Kidney glomerular epithelial cell (primary cell): ENCODE measurements at places on chromosomes 12 and 14.

DNA sequence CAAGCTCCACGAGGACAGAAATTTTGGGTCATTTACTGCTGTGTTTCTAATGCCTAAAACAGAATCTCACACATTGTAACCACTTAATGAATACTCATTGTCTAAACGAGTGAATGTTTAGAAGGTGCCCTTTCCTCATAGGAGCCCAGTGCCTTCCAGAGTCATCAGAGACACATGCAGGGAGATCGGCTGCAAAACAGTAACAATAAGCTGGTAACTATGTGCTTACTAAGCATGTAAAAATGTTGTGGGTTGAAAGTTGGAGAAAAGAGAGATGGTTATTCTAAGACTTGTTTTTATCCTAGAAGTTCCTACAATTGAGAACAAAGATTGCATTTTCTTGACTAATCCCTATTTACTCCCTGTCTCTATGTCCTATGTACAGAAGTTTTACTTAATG is 7.4 kb downstream of the TESPA1 start:
- peak; percentile 82 for DNase-seq

GRCh38 chr12:111529424-111530368 is 69.4 kb downstream of the ATXN2 start:
- DNase-seq = no peak

DNA sequence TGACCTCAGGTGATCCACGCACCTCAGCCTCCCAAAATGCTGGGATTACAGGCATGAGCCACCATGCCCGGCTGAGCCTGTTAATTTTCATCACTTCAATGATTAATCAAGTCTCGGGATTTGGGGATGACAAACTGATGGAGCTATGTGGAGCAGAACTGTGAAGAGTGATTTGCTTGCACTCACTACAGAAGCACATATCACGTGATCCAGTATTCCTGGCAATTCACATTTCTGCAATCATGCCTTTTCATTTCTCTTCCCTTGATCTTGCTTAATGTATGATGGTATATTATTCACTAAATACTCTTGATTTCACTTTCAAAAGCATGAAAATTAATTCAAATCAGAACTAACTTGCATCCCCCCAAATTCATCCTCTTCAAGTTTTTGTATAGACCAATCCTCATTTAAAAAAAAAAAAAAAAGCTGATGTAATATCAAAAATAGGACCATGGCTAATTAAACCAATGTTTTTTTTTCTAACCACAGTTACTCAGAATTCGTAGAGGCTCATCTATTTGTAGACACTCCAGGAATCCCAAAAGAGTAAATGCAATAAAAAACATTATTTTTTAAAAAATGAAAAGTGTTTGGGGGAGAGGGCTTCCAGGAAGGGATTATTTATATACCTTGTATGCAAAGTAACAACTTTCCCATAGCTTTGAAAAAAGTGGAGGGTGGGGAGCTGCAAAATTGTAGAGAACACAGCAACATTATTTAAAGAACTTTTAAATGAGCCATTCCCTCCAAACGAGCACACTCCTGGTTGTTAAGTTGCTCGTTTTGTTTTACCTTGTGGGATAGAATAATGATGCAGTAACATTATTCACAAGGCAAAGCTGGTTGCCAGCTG is 7.0 kb upstream of the ATXN2 start:
- no peak for DNase-seq

DNA sequence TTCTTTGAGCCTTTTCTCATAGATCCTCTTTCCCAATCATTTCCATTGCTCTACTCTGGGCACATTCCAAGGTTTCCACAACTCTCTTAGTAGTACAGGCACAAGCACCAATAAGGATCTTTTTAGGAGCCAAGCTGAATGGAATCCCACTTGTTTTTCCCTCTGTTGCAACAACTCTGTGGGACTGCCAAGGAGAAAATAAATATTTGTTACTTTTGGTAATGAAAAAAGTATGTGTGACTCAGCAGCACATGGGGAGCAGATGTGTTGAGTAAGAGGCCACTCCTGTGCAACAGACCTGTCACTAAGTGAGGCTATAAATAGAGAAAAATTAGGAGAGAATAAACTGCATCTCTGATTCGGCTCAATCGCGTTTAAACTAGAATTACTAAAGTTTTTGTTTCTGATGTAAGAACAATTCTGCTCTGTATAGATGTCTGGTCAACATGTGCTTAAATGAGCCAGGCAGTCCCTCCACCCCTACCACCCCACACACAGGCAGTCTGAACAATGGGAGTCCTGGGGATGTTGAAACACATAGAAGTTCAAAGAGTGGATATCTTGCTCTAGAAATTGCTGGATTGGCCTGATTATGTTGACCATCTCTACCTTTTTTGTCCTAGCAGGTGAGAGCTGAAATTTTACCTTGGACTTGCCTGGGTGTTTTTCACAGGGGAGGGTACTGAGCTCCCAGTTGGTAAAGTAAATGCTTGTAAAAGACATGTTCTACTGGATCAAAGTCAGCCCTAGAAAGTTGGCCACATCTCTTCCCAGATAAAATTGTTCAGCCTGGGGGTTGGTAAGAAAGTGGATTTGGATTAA is 244.3 kb upstream of the NOVA1 start:
- peak; percentile 91 for DNase-seq

DNA sequence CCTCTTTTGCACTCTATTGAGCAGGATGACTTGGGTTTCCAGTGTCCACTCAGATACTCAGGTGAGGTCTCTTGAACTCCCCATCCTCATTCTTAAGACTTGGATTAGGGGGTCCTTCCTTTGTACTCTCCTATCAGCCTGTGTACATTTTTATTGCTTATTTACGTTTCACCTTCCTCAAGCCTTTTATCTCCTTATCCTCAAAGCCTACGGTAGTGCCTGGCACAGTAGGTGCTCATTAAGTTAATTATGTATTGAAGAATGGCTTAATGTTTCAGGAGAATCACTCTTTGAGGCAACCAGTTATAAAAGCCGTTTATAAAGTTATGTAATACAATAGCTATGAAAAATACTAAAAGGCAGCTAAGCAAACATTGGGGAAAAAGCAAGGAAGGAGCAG is 315.7 kb downstream of the NPAS3 start:
- no peak for DNase-seq

- no peak for DNase-seq
Measured at GRCh38 chr12:131714759-131715158, 3.9 kb downstream of the SFSWAP start.

GRCh38 chr14:104602315-104602932 is 2.1 kb downstream of the TMEM179 start:
- no peak for DNase-seq

DNA sequence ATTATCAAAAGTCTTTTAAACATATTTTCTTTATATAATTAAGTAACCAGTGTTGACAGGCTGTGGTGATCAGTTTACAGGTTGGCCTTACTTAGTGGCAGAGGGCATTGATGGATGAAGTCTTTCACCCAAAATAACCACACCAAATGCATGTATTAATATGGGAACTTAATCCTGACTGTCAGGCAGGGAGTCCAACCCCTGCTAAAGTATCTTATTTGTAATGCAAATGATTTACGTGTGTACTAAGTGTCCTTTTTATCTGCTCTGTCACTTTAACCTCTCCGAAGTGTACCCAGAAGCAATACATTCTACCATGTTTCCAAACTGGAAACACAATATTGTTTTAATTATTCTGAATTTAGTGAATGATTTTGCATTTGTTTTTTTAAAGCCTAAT is 1.4 kb downstream of the MYBPC1 start:
- no peak for DNase-seq

DNA sequence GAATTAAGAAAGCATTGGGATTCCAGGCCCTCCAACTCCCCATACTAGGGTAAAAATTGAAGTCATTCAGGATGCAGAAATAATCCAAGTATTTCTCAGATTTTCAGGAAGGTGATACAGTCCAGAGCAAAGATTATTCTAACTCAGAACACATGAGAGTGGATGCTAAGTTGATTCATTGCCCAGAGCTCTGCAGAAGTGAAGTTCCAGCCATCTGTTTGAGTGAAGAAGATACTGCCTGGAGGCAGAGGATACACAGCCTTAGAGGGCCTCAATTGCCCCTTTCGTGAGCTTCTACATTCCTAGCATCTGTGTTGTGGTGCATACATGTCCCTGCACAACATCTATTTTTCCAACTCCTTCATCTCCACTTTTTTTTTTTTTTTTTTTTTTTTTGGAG is 36.9 kb upstream of the SMUG1 start:
- no peak for DNase-seq

- DNase-seq = no peak
Measured at GRCh38 chr12:131815131-131815530, 13.1 kb upstream of the MMP17 start.

GRCh38 chr14:72715850-72716228 is 178.1 kb downstream of the DPF3 start:
- no peak for DNase-seq

- DNase-seq = peak; percentile 72
Measured at GRCh38 chr12:87801860-87802720, 227.1 kb downstream of the C12orf50 start.

DNA sequence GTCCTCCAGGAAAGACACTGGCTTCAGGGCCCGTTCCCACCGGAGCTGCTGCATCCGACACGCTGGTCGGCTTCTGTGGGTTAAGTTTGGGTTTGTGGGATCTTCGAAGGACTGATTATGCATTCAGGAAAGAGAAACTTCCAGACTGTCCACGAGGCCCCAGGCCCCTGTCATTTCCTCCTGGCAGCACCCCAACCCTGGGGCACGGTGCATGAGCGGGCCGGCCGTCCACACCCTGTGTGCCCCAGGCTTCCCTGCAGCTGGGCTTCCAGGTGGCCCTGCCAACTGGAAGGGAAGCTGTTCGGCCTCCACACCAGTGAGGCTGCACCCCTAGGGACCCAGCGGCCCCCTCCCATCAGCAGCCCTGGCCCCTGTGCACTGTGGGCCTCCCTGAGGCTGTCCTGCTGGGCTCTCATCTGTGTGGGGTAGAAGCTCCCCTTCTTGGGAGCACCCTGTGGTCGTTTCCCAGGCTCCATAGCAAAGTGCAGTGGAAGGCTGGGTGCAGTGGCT is 9.3 kb upstream of the FBRSL1 start:
- no peak for DNase-seq

GRCh38 chr12:6834873-6835272 is 5.9 kb upstream of the GNB3 start:
- no peak for DNase-seq

DNA sequence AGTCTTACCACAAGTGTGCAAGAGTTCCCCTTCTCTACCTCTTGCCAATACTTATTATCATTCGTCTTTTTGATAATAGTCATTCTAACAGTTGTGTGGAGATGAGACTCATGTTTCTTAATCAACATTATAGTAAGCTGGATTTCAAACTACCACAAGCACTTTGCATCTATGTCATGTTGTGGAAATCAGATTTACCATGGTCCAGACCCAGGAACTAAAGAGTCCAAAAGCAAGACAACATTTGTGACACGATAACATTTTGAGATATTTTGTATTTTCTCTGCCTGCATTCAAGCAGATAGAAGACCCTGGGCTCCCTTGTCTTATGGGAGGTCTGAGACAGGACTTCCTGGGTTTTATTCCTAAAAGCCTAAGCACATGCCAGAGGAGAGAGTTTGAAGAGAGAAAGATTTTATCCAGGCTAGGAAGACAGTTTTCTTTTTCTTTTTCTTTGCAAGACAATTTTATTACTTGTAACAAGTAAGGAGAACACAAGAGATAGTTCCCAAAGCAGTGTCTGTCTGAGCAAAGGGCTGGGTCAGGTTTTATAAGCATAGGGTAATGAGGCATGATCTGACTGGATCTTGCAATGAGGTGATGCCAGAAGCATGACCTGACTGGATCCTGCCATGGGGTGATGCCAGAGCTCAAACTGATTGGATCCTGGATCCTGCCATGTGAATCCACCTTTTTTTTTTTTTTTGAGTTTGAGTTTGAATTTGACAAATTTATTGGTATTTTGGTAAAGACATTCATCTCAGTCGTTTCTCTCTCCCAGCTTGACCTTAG is 180.5 kb upstream of the HMGA2 start:
- DNase-seq = no peak

DNA sequence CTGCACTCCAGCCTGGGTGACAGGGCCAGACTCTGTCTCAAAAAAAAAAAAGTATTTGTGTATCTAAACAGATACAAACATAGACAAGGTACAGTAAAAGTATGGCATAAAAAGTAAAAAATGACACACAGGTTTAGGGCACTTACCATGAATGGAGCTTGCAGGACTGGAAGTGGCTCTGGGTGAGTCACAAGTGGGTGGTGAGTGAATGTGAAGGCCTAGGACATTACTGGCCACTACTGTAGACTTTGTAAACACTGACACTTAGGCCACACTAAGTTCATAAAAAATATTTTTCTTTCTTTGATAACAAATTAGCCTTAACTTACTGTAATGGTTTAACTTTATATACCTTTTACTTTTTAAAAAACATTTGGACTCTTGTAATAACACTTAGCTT is 38.0 kb upstream of the EIF5 start:
- peak; percentile 14 for DNase-seq

DNA sequence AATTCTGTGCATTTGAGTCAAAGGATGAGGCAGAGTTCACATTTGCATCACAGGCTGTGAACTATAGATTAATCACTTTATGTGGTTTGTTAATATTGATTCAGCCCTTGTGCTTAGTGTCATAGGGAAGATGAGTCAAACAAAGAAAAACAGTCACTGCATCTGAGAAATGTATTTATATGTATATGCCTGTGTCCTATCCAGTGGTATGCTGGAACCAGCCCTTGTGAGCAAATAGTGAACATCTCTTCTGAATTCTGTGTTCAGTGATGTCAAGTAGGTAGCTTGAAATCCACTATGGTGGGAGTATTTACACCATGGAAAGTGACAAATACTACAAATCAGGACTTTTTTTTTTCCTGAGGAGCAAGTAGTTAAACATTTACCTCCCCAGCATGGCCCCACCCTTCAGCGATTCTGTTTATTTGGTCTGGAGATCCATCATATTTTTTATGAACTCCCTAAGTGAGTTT is 128.5 kb downstream of the HMGA2 start:
- no peak for DNase-seq

- no peak for DNase-seq
Measured at GRCh38 chr14:49940808-49941421, 48.0 kb downstream of the ARF6 start.

DNA sequence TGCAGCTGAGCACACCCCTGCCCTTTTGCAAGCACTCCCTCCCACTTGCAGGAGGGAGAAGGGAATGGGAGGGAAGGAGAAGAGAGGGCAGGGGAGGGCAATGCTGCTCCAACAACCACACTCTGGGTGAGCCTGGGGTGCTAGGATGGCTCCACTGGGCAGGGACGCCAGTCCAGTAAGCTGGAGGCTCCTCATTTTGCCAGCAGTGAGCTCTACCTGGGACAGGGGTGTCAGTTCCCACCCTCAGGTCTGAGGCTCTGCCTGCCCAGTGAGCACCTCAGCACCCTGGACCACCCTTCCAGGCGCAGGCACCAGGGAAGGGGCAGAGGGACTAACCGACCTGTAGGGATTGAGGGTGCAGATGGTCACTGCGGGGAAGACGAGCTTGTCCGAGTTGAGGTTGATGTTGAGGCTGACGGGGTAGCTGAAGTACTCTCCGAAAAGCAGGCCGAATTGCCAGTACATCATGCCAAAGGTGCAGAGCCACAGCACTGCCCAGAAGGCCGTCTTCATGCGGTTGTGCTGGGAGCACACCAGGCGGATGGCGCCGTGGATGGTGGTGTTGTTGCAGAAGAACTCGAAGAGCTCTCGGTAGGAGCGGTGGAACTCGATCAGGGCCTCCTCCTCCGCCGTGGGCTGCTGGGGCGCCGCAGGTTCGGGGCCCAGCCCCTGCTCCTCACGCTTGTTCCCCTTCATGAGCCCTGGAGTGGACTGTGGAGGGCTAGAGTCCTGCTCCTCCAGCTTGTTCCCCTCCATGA is 1.2 kb downstream of the SCNN1A start:
- no peak for DNase-seq
